ELF-1 (cell line): ENCODE measurements at places on chromosomes 11 and 22.

DNA sequence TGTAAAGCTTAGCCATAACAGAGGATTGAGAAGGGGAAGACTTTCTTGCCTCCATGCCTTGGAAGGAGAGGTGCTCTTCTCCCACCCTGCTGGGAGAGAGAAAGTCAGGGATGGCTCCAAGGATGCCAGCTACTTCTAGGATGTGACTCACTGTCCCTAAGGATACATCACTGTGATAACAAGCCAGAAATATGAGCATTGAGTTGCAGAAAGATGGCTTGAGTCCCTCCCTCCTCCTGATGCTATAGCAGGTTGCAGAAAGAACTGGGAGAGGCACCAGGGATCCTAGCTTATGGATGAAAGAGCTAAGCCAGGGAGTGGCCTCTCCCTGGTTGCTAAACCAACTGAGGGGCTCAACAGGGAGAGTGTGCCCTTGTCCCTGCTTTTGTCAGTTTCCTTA lies 27.8 kb upstream of the FJX1 start:
- no peak for DNase-seq

- no peak for DNase-seq
Observed at GRCh38 chr11:62621027-62621566, 689 bp downstream of the B3GAT3 start.

GRCh38 chr11:134277183-134278001 lies 1.2 kb downstream of the GLB1L3 start:
- DNase-seq: no peak

- peak; percentile 37 for DNase-seq
Observed at GRCh38 chr11:76233196-76233921, 27.1 kb upstream of the WNT11 start.

- DNase-seq: peak; percentile 36
Observed at GRCh38 chr11:8263109-8263768, 439 bp downstream of the LMO1 start.

DNA sequence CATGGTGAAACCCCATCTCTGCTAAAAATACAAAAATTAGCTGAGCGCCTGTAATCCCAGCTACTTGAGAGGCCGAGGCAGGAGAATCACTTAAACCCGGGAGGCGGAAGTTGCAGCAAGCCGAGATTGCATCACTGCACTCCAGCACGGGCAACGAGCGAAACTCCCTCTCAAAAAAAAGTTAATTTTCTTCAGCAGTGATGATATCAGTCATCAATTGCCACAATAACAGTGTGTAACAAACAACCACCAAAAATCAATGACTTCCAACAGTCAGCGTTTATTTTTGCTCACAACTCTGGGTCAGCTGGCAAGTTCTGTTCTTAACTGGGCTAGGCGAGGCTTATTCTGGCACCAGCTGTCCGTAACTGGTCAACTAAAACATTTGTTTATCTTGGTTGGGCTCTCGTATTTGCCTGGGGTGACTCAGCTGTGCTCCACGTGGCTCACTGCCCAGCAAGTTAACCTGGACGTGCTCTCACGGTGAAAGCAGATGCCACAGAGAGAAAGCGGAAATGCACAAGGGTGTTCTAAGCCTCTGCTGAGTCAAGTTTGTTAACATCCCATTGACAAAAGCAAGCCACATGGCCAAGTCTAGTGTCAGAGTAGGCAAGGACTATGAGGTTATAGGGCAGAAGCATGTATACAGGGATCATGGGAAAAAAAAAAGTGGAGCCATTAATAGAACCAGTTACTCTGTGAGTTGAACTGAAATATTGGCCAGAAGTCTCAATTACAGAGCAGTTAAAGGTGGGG lies 52.1 kb downstream of the LHFPL7 start:
- peak; percentile 88 for DNase-seq

DNA sequence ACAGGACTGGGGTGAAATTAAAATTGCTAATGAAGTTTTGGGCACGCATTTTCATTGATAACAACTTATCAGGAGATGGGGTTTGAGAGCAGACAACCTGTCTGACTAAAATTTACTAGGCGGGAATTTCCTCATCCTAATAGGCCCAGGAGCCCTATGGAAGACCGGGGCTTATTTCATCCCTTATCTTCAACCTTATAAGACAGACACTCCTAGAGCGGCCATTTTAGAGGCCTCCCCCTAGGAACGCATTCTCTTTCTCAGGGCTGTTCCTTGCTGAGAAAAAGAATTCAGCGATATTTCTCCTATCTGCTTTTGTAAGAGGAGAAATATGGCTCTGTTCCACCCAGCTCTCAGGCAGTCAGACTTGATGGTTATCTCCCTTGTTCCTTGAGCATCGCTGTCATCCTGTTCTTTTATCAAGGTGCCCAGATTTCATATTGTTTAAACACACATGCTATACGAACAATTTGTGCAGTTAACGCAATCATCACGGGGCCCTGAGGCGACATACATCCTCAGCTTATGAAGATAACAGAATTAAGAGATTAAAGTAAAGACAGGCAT lies 39.3 kb upstream of the ZC3H12C start:
- peak; percentile 47 for DNase-seq

GRCh38 chr11:36116161-36116560 lies 172.3 kb downstream of the LDLRAD3 start:
- no peak for DNase-seq

DNA sequence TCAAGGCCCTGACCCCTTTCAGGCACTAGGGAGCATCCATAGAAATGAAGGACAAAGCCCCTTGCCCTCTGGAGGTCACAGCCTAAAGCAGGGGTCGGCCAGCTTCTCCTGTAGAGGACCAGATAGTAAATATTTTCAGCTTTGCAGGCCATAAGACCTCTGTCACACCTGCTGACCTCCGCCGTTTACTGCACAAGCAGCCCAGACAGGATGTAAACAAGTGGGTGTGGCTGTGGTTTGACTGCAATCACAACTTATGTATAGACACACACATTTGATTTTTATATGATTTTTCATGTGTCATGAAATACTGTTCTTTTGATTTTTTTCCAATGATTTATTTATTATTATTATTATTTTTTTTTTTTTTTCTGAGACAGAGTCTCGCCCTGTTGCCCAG lies 34.3 kb downstream of the KIAA1671 start:
- peak; percentile 53 for DNase-seq

GRCh38 chr11:23569547-23569946 lies 709.3 kb upstream of the CCDC179 start:
- no peak for DNase-seq

DNA sequence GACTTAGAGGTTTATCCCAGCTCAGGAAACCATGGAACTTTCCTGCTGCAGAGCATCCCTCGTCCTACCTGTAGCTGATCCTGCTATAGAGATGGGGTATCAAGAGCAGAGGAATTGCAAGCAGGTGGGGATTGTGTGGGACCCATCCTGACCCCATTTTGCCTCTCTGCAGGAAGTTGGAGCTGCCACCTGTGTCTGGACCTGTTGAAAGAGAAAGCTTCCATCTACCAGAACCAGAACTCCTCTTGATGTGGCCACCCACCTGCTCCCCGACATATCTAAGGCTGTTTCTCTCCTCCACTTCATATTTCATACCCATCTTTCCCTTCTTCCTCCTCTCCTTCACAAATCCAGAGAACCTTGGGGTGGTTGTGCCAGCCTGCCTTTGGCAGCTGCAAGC lies 3.0 kb upstream of the TIGD3 start:
- DNase-seq: no peak

DNA sequence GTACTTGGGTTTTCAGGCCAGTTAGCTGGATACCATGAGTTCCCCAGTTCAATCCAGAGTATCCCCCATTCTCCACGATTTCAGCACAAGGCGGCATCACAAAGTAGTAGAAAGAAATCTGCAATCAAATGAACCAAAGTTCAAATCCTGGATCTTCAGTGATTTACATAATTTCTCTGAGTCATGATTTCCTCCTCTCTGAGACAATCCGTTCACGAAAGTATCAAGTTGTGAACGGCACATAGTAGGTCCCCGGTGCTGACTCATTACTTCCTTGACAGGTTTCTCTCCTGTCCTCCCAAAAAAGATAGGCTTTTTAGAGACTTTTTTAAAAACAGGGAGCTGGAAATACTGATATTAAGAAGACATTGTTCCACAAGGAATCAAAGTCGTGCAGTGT lies 69.1 kb upstream of the AKIP1 start:
- no peak for DNase-seq

DNA sequence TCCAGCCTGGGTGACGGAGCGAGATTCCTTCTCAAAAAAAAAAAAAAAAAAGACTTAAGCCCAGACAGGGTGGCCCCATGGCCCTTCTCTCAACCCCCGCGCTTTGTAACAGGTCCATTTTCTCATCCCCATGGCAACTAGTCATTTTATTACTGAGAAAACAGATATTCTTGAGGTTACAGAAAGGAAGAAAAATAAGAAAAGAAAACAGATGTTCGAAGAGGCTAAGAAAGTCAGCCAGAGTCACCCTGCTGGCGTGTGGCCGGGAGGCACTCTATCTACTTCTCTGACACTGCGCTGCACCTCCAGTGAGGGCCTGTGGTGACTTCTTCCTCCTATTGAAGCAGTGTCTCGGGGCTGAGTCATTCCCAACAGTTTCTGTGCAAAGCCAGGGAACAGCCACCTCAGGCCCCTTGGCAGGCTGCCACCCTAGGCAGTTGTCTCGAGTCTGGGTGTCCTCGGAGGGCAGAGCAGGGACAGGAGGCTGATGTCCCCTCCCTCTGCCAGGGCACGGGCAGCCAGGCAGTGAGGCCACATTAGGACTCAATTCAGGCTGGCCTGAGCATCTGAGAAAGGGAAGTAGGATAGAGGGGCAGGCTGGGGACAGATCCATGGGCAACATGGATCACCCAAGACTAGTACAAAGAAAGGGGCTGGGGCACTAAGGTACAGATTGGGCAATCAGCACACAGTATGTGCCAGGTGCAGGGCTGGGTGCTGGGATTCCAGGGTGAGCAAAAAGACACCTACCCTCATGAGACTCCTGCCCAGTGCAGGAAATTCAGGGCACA lies 16.4 kb upstream of the SYVN1 start:
- DNase-seq: no peak

GRCh38 chr22:25051073-25051472 lies 98.6 kb downstream of the KIAA1671 start:
- DNase-seq: peak; percentile 74

- DNase-seq: no peak
Observed at GRCh38 chr22:48104102-48104738, 1341.8 kb downstream of the TBC1D22A start.

- no peak for DNase-seq
Observed at GRCh38 chr11:76232026-76232665, 25.8 kb upstream of the WNT11 start.

GRCh38 chr22:43897751-43898261 lies 6.0 kb upstream of the PNPLA5 start:
- no peak for DNase-seq

GRCh38 chr22:32985899-32986765 lies 72.0 kb downstream of the SYN3 start:
- DNase-seq: peak; percentile 94

DNA sequence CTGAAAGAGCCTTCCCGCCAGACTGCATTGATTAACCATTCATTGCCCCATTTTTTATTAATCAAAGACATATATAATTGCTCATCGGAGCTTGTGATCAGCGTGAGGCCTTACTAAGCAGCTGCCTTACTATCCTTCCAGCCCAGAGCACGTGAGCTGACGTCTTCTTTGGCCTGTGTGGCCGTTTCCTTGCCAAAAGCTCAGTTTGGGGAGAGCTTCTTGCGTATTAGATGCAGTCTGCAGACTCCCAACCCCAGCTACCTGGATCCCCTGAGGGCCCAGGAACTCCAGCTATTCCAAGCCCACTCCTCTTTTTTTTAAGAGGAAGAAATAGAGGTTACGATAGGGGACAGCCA lies 784 bp upstream of the SLC43A3 start:
- no peak for DNase-seq

DNA sequence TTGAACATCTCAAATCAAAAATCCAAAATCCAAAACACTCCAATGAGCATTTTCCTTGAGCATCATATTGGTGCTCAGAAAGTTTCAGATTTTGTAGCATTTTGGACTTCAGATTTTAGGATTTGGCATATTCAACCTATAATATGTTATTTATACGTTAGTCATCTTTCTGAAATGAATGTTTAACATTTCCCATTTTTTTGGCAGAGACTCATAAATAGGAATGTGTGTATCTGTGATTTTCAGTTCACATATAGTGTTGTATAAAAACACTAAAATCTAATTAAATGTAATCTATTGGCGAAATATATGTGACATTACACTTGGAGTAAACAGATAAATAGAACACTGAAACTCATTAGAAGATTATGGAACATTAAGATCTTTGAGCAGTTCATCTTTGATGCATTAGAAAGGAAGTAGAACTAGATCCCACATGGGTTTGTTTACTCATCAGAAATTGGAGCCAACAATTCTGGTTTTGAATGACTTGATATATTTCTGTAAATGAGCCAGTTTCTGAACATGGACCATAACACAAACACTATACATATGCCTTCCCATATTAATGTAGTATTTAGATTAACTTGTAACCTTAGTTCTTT lies 153.1 kb downstream of the UVRAG start:
- no peak for DNase-seq
